ENCODE measurements at places on chromosomes 2 and 18.

GRCh38 chr2:213766062-213766461, 481.8 kb downstream of the SPAG16 start:
- no peak for DNase-seq

DNA sequence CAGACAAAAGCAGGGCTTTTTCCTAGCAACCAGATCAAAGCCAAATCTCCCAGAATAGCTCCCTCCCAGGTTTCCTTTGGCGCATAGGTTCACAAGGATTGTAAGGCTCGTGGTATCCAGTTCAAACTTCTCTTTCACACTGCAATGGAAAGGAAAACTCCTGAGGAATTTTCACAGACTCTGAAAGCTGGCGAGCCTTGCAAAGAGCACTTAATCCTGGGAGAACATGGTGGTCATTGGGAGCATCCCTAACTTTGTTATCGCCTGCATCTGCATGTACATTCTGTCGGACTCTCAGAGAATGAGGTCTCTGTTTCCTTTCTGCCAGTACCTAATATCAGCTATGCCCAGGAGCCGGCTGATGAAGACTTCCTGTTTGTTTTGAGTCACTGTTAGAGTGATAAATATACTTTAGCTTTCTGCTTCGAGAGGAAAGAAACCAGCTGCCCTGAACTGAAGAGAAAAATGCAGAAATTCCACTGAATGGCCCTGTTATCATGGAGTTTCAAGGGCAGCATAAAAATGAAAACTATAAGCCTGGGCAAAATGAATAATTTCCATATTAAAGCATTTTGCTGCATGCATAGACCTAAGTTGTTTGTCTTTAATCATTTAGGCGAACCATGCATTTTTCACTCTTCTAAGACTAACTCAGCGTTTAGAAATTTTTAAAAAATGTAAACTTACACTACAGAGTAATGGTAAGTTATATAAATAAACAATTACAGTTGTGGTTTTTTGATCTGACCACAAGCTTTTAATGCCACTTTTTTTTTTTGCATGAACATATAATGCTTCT, 76.4 kb upstream of the ZEB2 start:
- peak; percentile 57 for DNase-seq

DNA sequence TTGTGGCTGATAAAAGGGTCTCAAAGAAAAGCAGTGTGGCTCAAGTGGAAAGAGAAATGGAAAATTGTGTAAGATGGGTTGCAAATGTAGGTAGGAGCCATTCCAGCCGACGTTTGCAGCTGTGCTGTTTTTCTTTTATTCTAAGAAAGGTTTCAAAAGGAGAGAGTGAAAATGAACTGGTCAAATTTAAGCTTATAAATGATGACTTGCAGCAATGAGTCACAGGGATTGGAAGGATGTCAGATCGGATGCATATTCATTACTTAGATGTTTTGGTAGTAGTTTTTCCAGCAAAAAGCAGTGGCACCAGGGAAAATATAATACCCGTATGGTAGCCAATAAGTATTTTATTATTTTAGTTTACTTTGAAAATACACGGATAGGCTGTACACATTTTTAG, 79.1 kb downstream of the LRRTM4 start:
- no peak for DNase-seq

DNA sequence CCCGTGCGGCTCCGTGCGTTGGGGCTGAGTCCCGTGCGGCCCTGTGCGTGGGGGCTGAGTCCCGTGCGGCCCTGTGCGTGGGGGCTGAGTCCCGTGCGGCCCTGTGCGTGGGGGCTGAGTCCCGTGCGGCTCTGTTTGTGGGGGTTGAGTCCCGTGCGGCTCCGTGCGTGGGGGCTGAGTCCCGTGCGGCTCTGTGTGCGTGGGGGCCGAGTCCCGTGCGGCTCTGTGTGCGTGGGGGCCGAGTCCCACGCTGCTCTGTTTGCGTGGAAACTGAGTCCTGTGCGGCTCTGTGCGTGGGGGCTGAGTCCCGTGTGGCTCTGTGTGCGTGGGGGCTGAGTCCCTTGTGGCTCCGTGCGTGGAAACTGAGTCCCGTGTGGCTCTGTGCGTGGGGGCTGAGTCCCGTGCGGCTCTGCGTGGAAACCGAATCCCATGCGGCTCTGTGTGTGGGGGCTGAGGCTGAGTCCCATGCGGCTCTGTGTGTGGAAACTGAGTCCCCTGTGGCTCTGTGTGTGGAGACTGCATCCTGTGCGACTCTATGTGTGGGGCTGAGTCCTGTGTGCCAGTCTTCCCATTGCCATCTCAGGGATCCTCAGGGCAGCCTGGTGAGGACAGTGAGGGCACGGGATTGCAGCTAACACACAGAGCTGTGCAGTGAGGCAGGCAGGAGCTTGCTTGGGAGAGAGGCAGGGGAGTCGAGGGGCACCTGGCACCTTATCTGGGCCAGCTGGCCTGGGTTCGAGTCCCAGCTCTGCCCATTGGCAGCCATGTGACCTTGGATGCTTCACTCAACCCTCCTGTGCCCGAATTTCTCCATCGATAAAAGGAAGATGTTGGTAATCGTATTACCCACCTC, 44.5 kb downstream of the LDLRAD4 start:
- DNase-seq, result no peak

- DNase-seq, result no peak
Measured at GRCh38 chr2:118807668-118808428, 39.6 kb downstream of the EN1 start.

DNA sequence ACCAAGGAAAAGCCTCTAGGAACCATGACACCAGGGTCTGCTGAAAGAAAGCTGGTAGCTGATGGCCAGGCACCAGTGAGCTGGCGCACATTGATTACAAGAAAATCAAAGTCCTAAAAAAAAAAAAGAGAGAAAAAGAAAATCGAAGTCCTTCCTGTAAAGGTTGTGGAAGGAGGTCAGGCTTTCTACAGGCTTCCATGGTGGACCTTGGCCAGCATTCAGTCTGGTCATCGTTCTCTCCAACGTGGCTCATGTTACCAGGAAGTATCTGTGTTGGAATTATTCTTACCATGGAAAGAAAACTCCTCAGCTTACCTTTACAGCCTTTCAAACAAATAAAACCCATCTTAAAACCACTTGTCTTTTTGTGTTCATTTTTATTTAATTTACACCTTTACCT, 65.6 kb downstream of the CYB5A start:
- DNase-seq, result no peak

- no peak for DNase-seq
Measured at GRCh38 chr2:167509586-167509985, 621.3 kb downstream of the XIRP2 start.

GRCh38 chr2:84495539-84496146, 20.7 kb upstream of the DNAH6 start:
- DNase-seq, result peak; percentile 82

Data from SK-MEL-5 (cell line).